ENCODE measurements at places on chromosomes 7 and 10. TPM values are rescaled to one million over a fixed set of nuclear protein-coding genes. Genes with fewer than 3 reads are reported as not detected.

Gene NUP42
- 27.0 TPM for total RNA-seq

DNA sequence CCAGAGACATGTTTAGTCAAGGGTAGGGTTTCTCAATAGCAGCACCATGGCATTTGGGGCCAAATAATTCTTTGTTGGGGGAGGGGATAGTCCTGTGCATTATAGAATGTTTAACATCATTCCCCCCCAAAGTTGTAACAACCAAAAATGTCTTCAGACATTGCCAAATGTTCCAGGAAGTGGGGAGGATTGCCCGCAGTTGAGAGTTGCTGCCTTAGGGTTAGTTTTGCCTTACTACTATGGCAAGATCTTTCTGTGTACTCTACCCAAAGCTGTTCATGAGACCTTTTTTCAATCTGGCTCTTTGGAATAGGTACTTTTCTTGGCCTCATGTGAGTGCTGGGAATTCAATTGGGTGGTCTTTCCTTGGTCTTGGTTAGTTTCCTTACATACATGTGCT is 34.1 kb downstream of the SAMD8 start:
- no peak for DNase-seq

DNA sequence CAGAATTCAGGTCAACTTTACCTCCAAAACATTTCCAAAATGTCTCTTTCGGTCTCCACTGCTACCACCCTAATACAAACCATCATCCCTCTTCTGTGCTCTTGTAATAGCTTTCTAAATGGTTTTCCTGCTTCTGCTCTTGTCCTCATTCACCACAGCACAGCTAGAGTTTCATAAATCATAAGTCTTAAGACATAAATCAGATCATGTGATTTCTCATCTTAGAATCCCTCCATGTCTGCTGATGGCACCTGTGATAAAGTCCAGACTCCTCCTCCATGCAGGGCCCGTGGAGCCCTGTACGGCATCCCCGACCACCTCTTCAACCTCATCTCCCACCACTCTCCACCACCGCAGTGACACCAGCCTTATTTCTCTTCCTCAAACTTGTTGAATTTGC is 212.3 kb upstream of the MKLN1 start:
- DNase-seq, result no peak

Gene VAX1
- total RNA-seq, result not detected

GRCh38 chr10:124902462-124902861 is 39.5 kb upstream of the ZRANB1 start:
- no peak for DNase-seq

DNA sequence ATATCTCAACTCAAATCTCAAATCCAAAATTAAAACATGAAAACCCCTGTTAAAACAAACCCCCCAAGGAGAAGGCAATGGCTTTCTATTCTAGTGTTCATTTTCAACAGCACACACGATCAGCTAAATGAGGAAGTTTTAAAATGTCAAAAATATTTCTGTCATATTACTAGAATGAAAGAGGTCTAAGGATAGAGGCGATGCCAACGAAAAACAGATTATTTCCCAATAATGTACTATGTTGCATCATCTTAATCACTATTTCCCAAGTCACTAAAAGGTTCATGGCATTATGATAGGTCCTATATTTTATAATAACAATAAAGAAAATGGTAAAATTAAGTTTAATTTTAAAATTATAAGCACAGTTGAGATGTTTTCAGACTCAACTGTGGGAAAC is 10.1 kb downstream of the CNOT4 start:
- no peak for DNase-seq

GRCh38 chr10:68327889-68328786 is 3.7 kb upstream of the HNRNPH3 start:
- DNase-seq, result no peak

All from esophagus muscularis mucosa (tissue), 4 donors.